ENCODE measurements at places on chromosomes 13 and 19. TPM values are rescaled to one million over a fixed set of nuclear protein-coding genes. Genes with fewer than 3 reads are reported as not detected.

SOHLH2 gene
- not detected for polyA plus RNA-seq

ANGPTL8 gene
- 20.8 TPM for polyA plus RNA-seq

F2RL3 gene
- 0.57 TPM for polyA plus RNA-seq

LRRC63 gene
- polyA plus RNA-seq, result 0.21 TPM

CYP4F11 gene
- polyA plus RNA-seq, result not detected

LILRB1 gene
- not detected for polyA plus RNA-seq

APOC1 gene
- 606 TPM for polyA plus RNA-seq

IQCN gene
- 1.5 TPM for polyA plus RNA-seq

NLRP7 gene
- polyA plus RNA-seq, result not detected

ICAM4 gene
- 5.6 TPM for polyA plus RNA-seq

ATP8B3 gene
- 3.1 TPM for polyA plus RNA-seq

TSEN34 gene
- polyA plus RNA-seq, result 100.0 TPM

BIVM gene
- 10.7 TPM for polyA plus RNA-seq

CEACAM7 gene
- not detected for polyA plus RNA-seq

IGFL1 gene
- not detected for polyA plus RNA-seq

LYPD3 gene
- polyA plus RNA-seq, result 13.2 TPM

ZNF544 gene
- 12.3 TPM for polyA plus RNA-seq

ZNF525 gene
- 3.8 TPM for polyA plus RNA-seq

FLT3 gene
- polyA plus RNA-seq, result 0.09 TPM

KIR2DL3 gene
- polyA plus RNA-seq, result not detected

KCTD4 gene
- polyA plus RNA-seq, result 1.2 TPM

PSG2 gene
- not detected for polyA plus RNA-seq

GSX1 gene
- not detected for polyA plus RNA-seq

PABPC3 gene
- 0.06 TPM for polyA plus RNA-seq

RGS9BP gene
- 3.0 TPM for polyA plus RNA-seq

B3GNT8 gene
- 14.6 TPM for polyA plus RNA-seq

ZNF208 gene
- polyA plus RNA-seq, result not detected

CPB2 gene
- polyA plus RNA-seq, result 25.6 TPM

ZNF837 gene
- 9.7 TPM for polyA plus RNA-seq

MYO1F gene
- polyA plus RNA-seq, result 3.1 TPM

PRKD2 gene
- 37.9 TPM for polyA plus RNA-seq

ZNF99 gene
- not detected for polyA plus RNA-seq

INSL3 gene
- polyA plus RNA-seq, result 0.21 TPM

DNAJC15 gene
- polyA plus RNA-seq, result 10.6 TPM

ZNF497 gene
- 3.3 TPM for polyA plus RNA-seq

MEF2B gene
- polyA plus RNA-seq, result 2.6 TPM

ZSCAN1 gene
- 1.1 TPM for polyA plus RNA-seq

RAB3A gene
- 2.6 TPM for polyA plus RNA-seq

Data from hepatocyte (in vitro differentiated cells).